ENCODE measurements at places on chromosomes 5 and 9.

DNA sequence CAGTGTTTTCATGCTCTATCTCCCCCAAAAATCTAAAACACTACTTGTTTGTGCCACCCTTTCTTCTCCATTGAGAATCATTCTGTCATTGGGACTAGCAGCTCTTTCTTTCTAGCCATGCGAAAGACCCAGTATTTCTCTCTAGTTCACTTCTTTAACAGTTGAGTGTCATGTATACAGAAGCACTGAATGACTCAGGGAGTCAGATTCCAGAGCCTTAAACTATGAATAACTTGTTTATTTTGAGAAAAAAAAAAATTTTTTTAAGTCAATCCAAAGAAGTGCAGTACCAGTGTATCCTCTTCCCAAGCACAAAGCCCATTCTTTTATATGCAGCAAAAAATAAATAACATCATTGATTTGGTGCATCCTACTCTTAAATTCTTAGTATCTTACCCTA, 415.4 kb upstream of the GRAMD2B start:
- no peak for DNase-seq

- no peak for DNase-seq
Measured at GRCh38 chr9:131980267-131981016, 99.2 kb downstream of the MED27 start.

DNA sequence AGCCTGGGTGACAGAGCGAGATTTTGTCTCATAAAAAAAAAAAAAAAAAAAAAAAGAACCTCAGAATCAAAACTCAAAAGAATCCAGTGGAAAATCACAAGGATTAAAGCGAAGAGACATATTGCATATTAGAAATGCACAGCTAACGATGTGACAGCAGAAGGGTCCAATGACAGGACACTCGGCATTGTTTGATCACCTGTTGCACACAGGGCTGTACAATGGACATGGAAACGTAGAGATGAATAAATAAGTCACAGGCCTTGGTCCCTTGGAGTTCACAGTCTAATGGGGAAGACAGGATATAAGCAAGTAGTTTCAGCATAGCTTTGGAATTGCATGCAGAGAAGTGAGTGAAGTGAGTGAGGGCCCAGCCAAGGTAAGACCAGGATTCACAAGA, 25.9 kb upstream of the PIK3R1 start:
- no peak for DNase-seq

DNA sequence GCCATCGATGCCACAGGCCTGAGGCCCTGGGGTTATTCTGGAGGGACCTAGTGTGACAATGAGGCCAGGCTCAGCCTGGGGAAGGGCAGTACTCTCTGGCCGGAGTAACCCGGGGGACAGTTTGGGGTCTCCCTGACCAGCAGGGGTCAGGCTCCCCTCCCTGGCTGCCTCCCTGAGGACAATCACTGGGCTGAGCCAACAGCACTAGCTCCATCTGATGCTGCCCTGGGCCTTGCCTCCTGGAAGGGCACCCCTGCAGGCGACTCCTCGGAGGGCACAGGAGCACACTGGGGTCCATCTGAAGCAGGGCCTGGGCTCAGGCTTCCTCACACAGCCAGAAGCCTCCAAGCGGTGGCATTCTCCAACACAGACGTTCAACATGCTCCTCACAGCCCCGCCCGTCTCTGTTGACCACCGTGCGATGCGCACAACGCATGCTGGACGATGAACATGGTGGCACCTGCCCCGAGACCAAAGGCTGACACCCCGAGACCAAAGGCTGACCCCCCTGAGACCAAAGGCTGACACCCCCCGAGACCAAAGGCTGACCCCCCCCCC, 68.3 kb downstream of the ADAMTS2 start:
- no peak for DNase-seq

All from T-helper 17 cell (primary cell).